ENCODE measurements at places on chromosomes 2 and 18.

DNA sequence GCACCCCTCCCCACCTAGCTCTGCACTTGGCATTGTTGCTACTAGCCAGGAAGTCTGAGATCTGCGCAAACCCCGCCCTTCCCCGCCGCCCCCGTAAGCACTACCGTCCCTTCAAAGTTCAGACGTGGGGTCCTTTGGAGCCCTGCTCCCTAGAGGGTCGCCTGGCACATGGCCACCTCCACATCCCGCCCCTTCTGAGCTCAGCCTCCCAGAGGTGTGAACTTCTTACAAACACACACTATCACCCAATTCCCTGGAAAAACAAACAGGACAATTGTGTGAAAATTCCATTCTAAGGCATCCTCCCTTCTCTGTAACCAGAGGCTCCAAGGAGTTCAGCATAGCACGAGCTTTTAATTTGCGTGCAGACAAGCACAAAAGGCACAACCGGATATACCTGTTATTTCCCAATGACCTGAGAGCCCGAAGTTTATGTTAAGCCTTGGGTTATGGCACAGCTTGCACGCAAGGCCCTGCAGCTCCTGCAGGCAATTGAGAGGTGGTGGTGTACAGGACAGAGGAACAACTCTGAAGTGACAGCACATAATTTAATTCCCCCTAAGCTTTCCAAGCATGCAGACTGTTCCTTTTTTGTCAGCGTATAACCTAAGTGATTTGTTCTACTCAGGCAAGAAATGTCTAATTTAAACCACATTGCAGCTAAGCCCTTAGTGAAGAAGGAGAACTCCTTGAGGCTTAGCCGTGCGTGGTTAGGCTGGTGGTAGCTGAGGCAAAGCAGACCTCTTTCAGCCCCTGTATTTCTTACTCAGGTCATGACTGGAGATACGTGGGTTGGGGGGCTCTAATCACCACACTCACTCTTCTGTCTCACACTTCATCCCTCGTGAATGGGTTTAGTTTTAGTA is 20.3 kb upstream of the CYP1B1 start:
- no peak for DNase-seq

GRCh38 chr18:37578886-37579513 is 13.4 kb upstream of the CELF4 start:
- peak; percentile 15 for DNase-seq

- no peak for DNase-seq
Measured at GRCh38 chr2:45005261-45006002, 3.8 kb downstream of the SIX2 start.

DNA sequence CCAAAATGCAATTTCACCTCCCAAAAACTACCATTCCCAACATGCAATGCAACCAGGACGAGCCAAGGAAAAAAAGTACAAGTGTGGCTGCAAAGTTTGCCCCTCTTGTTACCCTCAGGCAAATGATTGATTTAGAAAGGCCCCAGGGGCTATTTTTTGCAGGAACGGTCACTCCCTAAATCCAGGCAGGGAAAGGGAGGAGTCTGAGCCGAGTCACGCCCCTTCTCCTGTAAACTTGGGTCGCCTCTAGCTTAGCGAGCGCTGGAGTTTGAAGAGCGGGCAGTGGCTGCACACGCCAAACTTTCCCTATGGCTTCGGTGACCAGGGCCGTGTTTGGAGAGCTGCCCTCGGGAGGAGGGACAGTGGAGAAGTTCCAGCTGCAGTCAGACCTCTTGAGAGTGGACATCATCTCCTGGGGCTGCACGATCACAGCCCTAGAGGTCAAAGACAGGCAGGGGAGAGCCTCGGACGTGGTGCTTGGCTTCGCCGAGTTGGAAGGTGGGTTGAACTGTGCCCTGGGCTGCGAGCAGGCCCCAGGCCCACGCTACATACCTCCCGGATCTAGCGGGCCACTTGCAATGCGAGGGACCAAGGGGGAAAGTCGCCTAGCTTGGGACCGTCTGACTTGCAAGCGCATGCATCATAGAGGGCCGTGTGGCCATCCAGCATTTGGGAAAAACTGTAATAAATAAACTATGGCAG is at the start of gene GALM:
GALM (plus strand) TSS at position 261 of the 702 bp plus-strand sequence; CDS start at position 309, 48 bp downstream.
- peak; percentile 68 for DNase-seq
